ENCODE measurements at places on chromosomes 16 and 17.

DNA sequence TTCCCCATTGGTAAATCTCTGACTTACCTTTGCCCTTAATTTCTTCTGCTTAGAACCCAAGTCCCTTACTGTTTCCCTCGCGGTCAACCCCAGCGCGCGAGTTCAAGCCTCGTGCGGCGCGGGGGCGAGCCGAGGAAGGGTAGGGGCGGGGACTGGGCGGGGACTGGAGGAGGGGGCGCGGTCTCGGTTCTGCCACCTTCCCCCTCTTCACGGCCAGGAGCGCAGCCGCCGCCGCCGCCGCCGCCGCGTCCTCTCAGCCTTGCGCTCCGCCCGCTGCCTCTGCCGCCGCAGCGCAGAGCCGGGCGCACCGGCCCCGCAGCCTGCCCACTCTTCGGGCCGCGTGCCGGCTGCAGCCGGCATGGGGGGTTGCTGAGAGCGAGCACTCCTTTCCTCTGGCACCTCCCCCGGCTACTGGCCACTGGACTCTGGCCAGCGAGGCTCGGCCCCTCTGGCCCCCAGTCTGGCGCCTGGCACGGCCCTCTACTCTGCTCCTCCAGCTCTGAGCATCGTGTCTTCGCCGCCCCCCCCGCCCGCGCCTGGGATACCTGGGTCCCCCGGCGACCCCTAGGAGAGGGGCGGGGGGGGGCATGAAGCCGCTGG is at the start of gene RAPGEFL1:
TSS of gene RAPGEFL1 (plus strand) at position 196 of the 600 bp plus-strand sequence. CDS start at position 588, 392 bp downstream.
- DNase-seq: no peak

DNA sequence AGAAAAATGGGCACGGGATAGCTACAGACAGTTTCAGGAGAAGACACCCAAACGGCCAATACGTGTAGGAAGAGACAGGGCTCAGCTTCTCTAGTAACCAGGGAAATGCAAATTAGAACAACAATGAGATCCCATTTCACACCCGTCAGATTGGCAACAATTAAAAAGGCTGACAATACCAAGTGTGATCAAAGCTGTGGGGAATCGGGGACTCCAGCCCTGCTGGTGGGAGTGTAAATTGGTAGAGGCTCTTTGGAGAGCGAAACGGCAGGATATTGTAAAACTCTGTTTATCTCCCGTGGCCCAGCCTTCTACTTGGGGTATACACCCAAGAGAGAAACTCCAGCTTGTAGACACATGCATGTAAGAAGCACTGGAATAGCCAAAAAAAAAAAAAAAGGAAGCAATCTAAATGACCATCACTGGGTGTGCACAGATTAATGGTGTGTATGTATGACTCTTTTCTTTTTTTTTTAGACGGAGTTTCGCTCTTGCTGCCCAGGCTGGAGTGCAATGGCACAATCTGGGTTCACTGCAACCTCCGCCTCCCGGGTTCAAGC is 27.5 kb downstream of the MYBBP1A start:
- no peak for DNase-seq

- DNase-seq: peak; percentile 76
Observed at GRCh38 chr16:2147981-2148671, at the start of gene RAB26. Gene RAB26, plus strand, starts transcription at chr16:2148625. Its CDS starts 159 bp downstream, at chr16:2148784.

- no peak for DNase-seq
Observed at GRCh38 chr17:44111777-44112176, 11.7 kb downstream of the HDAC5 start.

DNA sequence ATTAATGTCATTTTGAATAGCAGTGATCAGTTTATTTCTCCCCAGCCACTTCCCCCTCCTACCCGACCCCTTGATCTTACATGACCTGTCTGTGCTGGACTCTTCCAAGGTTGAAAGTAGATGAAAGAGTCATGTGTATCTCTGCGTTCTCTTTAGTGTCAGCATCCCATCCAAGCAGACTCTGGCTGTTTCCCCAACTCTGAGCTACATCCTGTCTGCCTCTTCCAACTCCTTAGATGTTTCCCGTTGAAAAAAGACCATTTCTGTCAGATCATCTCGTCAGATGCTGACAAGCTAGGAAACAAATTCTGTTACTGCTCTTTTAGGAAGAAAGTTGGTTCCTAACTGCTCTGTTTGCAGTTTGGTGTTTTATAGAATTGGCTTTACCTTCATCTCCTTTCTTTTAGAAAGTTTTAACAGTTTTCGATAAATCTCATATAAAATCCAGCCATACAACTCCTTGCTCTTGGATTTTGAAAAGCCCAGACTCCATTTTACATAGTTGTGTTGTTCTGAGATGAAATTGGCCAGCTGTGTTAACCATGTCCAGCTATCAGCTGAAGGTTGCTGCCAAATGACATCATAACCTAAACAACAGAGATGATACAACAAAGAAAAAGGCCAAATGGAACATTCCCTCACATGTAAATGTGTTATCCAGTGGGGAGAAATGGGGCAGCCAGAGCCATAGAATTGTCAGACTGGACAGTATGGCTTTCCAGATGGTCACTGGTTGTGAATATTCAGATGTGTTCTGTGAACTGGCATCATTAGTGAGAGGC is 43.5 kb downstream of the CYB561 start:
- no peak for DNase-seq

DNA sequence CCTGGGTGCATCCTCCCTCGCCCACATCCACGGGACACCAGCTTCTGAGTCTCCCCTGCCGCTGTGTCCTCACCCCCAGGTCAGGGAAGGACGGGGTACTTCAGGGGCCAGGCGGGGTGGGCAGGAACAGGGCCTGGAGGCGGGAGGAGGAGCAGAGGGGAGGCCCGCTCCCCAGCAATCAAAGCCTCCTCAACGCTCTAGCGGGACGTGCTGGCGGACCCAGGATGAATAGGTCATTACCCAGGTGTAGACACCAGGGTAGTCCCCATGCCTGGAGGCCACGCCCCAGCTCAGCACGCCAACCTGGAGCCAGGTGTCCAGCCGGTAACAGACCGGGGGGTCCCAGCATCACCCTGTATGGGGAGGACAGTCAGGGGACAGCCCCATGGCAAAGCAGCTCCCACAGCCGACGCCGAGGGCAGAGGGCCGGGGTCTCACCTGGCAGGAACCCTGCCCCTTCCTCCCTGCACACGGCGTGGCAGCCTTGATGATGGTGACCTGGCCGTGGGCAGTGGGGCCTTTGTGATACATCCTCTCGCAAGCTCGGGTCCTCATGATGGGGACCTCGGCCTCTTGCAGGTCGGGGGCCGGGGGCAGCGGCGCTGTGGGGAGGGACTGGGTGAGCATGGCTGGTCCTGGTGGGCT is 24.2 kb downstream of the TPSD1 start:
- no peak for DNase-seq

- DNase-seq: no peak
Observed at GRCh38 chr16:51133183-51133582, 17.9 kb downstream of the SALL1 start.

- DNase-seq: no peak
Observed at GRCh38 chr16:28011971-28012445, 51.5 kb downstream of the GSG1L start.

GRCh38 chr16:66041907-66042306 is 324.6 kb upstream of the CDH5 start:
- no peak for DNase-seq

DNA sequence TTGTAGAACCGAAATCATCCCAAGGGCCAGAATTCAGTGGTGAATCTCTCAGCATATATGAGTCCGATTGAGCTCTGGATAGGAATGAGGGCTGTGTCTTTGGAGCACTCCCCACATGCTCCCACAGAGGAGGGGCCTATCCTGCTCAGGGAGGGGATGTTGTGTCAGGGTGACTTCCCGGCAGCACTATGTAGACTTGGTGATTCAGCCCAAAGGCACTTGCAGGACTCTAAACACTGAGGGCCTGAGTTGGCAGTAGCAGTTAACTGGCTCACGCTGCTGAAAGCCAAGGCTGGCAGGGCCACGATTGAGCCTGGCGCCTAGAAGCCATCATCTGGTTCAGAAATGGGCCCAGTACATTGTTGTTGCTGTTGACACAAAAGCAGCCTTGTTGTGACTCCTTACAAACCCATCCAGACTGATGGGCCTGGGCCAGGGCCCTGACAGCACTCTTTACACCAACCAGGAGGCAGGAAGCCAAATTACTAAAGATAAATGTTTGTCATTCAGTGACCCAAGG is 31.9 kb downstream of the NMT1 start:
- no peak for DNase-seq

DNA sequence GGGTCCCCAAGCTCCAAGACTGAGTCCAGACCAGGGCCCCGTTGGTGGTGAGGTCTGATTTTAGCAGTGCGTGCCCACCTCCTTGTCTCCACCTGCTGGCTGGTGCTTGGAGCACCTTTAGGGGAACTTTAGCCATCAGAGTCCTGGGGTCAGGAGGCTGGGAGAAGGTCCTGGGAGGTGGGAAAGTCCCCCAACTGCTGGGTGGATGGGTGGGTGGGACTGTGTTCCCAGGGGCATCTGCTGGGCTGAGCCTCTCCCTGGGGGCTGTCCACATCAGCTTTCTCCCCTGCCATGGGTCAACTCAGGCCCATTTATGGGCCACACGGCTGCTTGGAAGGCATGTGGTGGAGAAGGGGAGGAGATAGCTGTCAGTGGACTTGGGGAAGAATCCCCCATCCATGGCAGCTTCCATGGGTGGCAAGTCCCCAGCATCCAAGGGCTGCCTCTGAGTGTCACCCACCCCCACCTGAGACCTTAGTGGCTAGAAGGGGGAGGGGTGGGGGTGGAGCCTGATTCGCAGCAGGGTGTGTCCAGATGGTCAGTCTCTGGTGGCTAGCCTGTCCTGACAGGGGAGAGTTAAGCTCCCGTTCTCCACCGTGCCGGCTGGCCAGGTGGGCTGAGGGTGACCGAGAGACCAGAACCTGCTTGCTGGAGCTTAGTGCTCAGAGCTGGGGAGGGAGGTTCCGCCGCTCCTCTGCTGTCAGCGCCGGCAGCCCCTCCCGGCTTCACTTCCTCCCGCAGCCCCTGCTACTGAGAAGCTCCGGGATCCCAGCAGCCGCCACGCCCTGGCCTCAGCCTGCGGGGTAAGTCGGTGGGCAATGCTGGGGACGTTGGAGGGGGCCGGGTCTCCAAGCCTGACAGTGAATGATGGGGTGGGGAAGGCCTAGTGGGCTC is at the start of gene TRPV2:
TSS of gene TRPV2 (plus strand) at position 541 of the 894 bp plus-strand sequence. CDS start 2,098 bp downstream, outside the sequence.
- DNase-seq: no peak

GRCh38 chr16:16997349-16997748 is 473.4 kb downstream of the XYLT1 start:
- DNase-seq: no peak

- no peak for DNase-seq
Observed at GRCh38 chr17:50774225-50774803, 7.0 kb upstream of the ANKRD40CL start.

DNA sequence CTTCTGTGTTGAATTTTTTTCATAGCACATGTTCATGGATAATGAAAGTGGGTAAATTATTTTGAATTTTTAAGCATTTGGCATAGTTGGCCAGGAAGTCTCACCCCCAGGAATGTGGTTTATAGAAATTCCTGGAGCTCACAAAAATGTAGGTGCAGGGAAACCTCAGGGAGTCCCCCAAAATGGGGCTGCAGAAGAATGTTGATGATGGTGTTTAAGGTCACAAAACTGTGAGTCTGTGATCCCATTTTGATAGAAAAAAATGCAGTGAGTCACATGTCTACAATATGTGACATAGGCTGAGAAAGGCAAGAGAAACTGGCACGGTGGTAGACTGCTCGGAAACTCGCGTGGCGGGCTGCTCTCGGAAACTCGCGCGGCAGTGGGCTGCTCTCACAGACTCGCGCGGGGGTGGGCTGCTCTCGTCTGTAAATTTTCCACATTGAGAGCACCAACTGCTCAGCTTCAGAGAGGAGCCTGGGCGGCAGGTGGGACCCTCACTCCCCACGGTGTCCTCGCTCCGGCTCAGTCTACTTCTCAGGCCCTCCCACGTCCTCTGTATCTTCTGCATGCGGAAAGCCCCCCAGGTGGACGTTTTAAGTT is 18.7 kb upstream of the MC1R start:
- DNase-seq: no peak

- no peak for DNase-seq
Observed at GRCh38 chr16:11869353-11870228, 18.2 kb upstream of the RSL1D1 start.

- DNase-seq: no peak
Observed at GRCh38 chr17:32564325-32564724, 77.5 kb downstream of the CDK5R1 start.

- DNase-seq: no peak
Observed at GRCh38 chr17:58005728-58006559, 1.1 kb downstream of the SRSF1 start.

DNA sequence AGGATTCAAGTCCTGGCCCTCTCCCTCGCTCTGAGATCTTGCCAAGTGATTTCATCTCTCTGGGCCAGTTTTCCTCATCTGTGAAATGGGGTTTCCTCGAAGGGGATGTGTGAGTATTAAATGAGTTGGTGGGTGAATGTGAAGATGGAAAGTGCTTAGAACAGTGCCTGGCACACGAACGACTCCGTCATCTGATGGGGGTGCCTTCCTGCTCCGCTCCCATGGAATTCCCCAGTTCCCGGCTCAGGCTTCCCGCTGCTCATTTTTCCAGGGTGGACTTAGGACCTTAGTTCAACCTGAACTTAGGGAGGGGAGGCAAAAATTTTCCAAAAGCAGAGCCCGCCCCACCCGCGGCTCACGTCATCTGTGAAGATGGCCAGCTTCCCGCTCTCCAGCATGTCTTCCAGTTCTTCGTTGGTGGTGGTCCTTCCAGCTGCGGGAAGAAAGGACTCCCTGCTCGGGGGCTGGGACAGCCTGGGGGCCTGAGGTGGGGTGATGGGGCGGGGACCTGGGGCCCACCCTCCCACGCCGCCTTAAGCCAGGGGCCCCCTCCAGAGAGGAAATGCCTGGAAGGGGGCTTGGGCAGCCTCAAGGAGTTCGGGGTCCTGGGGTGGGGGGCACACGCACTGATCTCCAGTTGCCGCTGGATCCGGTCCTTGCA is 11.4 kb downstream of the HSD3B7 start:
- DNase-seq: no peak

DNA sequence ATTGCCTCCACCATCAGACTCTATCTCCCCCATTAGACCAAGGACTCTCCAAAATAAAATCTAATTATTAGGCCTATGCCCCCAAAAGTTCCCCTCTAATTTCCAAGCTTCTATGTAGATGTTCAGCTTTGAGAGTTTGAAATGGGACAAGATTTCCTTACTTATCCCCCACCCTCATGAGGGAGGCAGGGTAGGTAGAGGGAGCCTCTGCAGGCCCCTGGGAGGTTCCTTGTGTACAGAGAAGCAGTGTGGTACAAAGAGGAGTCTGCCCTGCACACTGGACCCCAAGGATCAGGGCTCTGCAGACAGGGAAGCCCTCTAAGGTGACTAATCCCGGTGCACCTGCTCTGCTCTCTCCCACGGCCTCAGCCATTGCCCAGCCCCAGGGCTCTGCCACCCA is 2.5 kb downstream of the KRT17 start:
- DNase-seq: no peak

- no peak for DNase-seq
Observed at GRCh38 chr16:51747329-51747728, 596.3 kb upstream of the SALL1 start.

- no peak for DNase-seq
Observed at GRCh38 chr16:46928811-46929210, 44.6 kb downstream of the GPT2 start.

Data from NCI-H2081 treated with DMSO at 0.1 percent for 48 hours (cell line).